Tibial nerve (tissue), 4 donors: ENCODE measurements at places on chromosomes 7 and 10. TPM values are rescaled to one million over a fixed set of nuclear protein-coding genes. Genes with fewer than 3 reads are reported as not detected.

GRCh38 chr10:102696736-102697135 lies 17.5 kb downstream of the ARL3 start:
- DNase-seq, result no peak

GRCh38 chr10:110356628-110357245 lies 52.0 kb upstream of the SMNDC1 start:
- no peak for DNase-seq

DNA sequence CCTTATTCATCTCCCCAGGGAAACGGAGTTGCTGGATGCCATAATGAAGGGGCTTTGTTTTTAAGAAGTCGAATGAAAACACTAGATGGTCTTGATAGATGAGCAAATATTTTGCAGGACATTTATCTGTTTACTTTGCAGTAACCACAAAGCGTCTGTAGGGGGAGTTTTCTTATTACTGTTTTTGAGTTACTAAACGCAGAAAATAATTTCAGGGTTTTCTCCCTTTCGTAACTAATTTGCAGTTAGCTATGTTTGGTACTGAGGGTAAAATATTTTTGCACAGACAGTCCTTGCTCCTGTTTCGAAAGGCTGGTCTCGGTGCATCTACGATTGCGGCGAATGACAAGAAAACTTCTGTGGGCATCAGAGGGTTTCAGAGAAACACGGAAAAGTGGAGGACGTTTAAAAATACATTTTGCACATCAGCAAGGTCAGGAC lies 505.6 kb upstream of the MKI67 start:
- DNase-seq, result peak; percentile 80

- no peak for DNase-seq
These were observed 693.9 kb downstream of the REEP3 start for GRCh38 chr10:64215088-64215487.

DNA sequence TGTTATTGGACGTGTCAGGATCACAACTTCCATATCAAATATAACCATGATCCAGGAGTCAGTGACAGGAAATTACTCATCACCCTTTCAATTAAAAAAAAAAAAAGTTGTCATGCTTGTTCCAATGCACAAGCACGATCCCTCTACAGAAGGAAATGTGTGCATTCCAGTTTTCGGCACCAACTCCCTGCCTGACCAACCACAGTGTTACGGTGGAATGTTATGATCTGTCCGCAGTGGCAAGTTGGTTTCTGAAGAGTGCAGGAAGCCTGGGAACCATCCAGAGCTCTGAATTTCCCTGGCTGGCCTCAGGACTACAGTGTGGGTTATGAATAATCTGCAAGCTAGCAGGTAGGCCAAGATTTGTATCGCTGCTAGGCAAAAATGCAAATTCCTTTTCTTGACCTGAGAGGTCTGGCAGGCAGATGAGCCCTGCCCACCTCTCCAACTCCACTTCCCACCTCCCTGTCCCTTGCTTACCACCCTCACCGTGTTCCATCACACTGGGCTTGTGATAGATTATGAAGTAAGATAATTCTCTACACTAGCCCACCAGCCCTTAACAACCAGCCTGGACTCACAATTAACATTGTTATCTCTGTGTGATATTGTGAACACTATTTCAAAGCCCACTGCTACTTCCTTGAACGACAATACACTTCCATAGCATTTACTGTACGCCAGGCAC lies 20.4 kb downstream of the FRMPD2 start:
- no peak for DNase-seq

GRCh38 chr7:918118-918425 lies 36.4 kb downstream of the ADAP1 start:
- DNase-seq, result no peak

DNA sequence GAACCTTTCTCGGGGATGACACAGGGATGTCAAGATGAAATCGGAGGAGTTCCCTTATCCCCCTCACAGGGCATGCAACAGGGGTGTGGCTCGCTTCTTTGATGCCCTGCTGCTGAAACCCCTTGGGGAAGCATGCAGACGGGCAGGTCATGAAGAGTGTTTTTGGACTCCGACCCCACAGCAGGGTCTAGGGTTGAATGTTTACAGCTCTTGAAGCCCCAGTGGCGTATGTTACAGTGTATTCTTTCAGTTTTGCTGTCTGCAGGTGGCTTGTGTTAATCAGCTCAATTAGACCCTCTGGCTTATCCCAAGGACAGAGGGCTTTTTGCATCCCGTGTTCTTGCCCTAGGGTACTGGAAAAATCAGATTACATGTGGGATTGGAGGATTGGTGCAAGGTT lies 446.5 kb downstream of the LRMDA start:
- no peak for DNase-seq

CDK1 gene
- 3.3 TPM for total RNA-seq

DNA sequence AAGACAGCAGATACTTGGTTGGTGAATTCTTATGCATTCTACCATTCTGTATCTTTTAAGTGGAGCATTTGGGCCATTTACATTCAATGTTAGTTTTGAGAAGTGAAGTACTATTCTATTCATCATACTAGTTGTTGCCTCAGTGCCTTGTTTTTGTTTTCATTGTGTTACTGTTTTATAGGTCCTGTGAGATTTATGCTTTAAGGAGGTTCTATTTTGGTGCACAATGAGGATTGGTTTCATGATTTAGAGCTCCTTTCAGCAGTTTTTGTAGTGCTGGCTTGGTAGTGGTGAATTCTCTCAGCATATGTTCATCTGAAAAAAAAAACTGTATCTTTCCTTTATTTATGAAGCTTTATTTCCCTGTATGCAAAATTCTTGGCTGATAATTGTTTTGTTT lies 23.3 kb upstream of the WNT2 start:
- no peak for DNase-seq

STEAP4 gene
- total RNA-seq, result 74.5 TPM

FRAT1 gene
- total RNA-seq, result 10.0 TPM

GRCh38 chr10:99369551-99369950 lies 40.4 kb downstream of the CNNM1 start:
- DNase-seq, result no peak

DNA sequence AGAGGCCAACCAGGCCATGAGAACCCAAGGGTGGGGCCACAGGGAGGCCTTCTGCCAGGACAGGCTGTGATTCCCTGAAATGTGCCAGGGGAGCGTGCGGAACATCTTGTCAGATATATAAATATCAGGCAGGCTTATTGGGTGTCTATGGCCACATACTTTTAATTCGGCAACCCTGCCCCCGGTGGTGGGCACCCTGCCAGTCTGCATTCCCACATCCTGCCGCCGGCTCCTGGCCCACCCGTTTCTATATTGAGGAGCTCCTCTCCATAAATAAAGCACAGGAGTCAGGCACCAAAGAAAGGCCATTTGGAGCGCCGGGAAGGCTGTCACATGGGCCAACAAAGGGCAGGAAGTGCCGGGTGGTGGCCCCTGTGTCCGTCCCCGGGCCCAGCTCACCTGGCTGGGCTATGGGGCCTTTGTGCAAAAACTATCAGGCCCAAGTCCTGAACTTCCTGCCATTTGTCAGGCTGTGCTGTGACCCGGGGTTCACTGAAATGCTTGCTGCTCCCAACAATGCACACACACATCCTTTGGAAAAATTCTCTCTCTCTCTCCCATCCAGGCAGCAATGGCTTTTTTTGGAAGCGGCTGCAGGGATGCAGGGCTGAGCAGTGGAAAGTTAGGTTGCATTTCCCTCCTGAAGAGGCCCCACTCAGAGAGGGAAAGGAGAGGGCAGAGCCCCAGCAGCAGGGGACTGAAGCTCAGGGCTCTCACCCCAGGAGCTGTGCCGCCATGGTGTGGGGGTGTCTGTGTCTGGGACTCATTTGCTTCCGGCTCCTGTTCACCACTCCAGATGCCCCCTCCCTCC lies 25.0 kb upstream of the PODXL start:
- no peak for DNase-seq

- DNase-seq, result no peak
These were observed 208.1 kb upstream of the PHYHIPL start for GRCh38 chr10:58968389-58968755.

WNT8B gene
- total RNA-seq, result not detected

HOXA6 gene
- 23.3 TPM for total RNA-seq

CLCN1 gene
- not detected for total RNA-seq

DNA sequence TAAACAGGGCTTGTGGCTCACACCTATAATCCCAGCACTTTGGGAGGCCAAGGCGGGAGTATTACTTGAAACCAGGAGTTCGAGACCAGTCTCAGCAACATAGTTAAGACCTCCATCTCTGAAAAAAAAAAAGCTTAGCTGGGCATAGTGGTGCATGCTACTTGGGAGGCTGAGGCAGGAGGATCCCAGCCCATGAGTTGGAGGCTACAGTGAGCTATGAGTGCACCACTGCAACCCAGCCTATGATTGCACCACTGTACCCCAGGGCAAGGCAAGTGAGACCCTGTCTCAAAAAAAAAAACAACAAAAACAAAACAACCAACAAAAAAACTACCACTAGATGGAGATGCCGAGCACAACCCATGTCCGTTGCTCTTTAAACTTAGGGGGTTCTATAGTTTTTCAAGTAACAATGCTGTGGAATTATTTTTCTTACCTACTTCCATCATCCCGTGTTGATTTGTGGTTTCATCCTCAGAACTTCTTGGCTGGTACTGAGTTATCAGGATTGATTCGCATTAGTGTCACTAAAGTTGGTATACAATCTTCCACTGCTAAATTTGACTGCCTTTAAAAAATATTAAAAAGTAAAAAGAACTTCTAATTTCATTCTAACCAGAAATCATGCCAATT lies 12.2 kb upstream of the REPIN1 start:
- DNase-seq, result no peak

GRB10 gene
- total RNA-seq, result 34.1 TPM

DNA sequence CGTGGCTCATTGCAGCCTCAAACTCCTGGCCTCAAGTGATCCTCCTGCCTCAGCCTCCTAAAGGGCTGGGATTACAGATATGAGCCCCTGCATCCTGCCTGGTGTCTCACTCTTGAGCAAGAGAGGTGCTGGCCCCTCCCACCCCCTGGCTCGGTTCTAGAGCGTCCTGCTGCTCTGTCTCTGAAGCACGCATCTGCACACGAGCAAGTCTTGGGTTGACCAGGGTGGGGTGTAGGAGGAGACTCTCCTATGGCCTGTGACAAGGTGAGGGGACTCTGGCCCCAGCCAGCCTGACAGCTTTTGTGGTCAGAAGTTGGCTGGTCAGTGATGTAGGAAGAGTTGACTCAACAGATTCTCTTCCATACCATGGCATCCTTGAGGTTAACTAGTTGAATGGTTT lies 110.7 kb upstream of the CARD11 start:
- no peak for DNase-seq

- no peak for DNase-seq
These were observed 69.0 kb downstream of the PARD3 start for GRCh38 chr10:34746094-34746493.

GRCh38 chr7:115548756-115549155 lies 481.8 kb downstream of the TFEC start:
- DNase-seq, result no peak

CRPPA gene
- total RNA-seq, result 6.3 TPM

DNA sequence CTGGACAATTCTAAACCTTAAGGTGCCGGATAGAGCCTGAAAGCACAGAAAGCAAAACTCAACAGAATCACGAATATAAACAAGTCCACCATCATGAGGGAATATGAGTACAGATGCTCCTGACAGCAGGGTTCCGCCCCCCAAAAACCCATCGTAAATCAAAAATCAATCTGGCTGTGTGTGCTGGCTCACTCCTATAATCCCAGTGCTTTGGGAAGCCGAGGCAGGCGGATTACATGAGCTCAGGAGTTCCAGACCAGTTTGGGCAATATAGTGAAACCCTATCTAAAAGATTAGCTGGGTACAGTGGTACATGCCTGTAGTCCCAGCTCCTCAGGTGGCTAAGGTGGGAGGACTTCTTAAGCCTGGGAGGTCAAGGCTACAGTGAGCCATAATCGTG lies 12.2 kb downstream of the BUD31 start:
- DNase-seq, result no peak

GRCh38 chr10:30034433-30035137 lies 24.8 kb downstream of the JCAD start:
- DNase-seq, result no peak

GRCh38 chr7:22958742-22959141 lies 55.2 kb downstream of the HYCC1 start:
- DNase-seq, result no peak

- DNase-seq, result no peak
These were observed 77.5 kb upstream of the NPVF start for GRCh38 chr7:25305831-25306230.

DNA sequence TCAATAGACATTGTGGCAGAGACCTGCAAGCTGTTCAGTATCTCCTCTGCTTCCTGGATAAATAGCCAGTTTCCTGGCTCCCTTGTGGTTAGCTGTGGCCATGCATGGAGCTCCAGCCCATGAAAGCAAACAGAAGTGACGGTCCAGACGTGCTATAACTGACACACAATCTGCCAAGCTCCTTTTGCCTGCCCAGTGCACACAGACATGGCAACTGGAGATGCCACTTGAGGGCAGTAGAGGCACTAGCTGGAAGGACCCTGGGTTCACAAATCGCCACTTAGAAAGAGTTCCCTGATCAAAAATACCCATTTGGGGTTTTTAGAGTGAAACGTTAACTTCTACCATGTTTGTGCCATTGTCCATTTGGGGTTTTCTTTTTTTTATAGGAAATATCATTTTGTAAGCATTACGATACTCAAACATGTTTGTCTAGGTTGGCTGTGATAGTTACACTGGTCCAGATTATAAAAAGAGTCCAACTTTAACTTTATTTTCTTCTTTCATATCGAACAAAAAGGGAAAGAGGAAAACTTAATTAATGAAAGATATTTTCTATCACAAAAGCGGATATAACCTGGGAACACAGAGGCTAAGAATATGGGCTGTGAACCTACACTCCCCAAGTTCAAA lies 31.3 kb downstream of the KIN start:
- DNase-seq, result no peak

WNT16 gene
- total RNA-seq, result not detected

DNA sequence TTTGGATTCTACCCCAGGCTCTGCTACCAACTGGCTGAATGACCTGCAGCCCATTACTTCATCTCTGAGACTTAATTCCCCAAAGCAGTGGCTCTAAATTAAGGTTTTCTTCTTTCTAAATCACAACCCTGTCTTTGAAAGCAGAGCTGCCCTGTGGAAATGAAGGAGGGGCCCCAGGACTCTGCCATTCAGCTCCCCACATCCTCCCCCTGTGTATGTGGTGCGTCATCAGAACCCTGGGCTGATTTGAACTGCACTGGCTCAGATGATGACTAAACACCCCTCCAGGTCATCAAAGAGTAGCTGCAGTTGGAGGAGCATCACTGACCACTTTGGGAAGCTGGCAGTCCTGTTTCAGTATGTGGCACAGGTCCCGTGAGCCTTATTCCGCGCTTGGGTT lies 46.6 kb downstream of the BPGM start:
- DNase-seq, result no peak

FBXL13 gene
- total RNA-seq, result 3.5 TPM

GRCh38 chr7:88546808-88547207 lies 212.7 kb upstream of the ZNF804B start:
- DNase-seq, result peak; percentile 12
